ENCODE measurements at places on chromosomes 16 and 17. TPM values are rescaled to one million over a fixed set of nuclear protein-coding genes. Genes with fewer than 3 reads are reported as not detected.

Gene SCIMP
- polyA plus RNA-seq: 1.3 TPM

Gene CDH1
- polyA plus RNA-seq: 28.8 TPM

Gene MRTFB
- 19.1 TPM for polyA plus RNA-seq

Gene SLC38A8
- polyA plus RNA-seq: 0.97 TPM

Gene GNGT2
- polyA plus RNA-seq: 2.4 TPM

Gene ADGRG3
- polyA plus RNA-seq: 0.30 TPM

Gene MTHFSD
- polyA plus RNA-seq: 20.6 TPM

Gene MYLK3
- 6.8 TPM for polyA plus RNA-seq

Gene PRSS21
- not detected for polyA plus RNA-seq

Gene TRPV2
- polyA plus RNA-seq: 17.2 TPM

Gene HCRT
- polyA plus RNA-seq: not detected

Gene MT1A
- not detected for polyA plus RNA-seq

Gene CSH1
- 1.3 TPM for polyA plus RNA-seq

Gene MPV17L
- polyA plus RNA-seq: 10.9 TPM

Gene ADAMTS18
- polyA plus RNA-seq: 10.2 TPM

Gene PTGES3L
- 8.2 TPM for polyA plus RNA-seq

Data from spinal cord (tissue), 10 donors.